ENCODE measurements at places on chromosomes 1 and 21.

- peak; percentile 38 for DNase-seq
Observed at GRCh38 chr1:185156288-185156853, 382 bp downstream of the TRMT1L start.

DNA sequence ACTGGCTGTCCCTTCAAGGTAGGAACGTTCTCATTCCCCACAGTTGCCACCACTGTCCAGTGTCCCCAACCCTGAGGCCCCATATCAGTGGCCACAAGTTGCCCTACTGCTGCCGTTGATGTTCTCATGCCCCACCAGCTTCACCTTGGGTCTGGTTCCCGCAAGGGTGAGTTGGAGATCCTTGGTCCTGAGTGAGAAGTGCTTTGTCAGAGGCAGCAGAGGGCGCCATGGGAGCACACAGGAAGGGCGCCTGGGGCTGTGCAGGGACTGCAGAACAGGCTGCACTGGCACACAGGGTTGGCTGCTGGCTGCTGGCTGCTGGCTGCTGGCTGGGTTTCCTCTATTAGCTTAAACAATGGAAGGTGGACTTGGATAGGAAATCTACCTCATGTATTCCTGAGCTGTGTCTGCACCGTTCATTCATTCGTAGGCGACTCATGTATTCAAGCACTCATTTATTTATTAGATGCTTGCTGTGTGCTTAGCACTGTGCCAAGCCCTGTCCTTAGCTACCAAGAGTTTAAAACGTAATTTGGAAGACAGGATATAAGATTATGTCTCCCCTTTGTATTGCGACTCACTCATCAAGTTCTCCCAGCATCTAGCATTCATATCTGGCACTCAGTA lies 2.1 kb upstream of the S100A9 start:
- DNase-seq = peak; percentile 80

GRCh38 chr1:65525266-65526048 lies 105.0 kb downstream of the LEPR start:
- DNase-seq = no peak

DNA sequence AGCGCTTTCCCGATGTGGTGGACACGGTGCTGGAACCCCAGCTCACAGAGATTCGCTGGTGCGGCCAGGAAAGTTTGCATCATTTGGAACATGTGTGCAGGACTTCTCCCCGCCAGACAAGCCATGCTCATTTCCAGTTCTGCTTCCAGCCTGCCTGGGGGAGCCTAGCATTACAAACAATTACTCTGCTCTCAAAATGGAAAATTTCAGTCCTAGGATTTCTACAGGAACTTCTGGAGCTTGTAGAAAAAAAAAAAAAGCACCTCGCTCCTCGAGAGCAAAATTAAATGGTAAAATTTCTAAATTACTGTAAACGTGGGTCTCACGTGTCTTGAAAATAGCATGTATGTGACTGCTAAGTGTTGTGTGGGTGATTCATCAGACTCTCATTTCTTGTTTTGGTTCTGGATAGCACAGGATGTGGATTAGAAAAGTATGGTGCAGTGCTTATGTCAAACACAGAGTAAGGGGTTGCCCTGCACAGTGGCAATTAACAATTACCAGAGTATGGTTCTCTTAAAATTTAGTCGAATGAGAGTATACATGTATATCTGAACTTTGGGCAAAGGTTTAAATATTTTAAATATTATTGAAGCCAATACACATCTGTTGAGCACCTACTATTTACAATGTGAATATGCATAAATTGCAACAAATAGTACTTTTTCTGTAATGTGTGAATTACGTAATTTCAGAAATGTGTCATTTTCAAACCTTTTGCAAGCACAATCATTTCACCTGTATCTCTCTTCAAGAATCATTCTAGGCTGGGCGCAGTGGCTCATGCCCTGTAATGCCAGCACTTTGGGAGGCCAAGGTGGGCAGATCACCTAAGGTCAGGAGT lies 61.8 kb upstream of the PTGFRN start:
- DNase-seq = no peak

- no peak for DNase-seq
Observed at GRCh38 chr1:227368009-227368408, 49.7 kb upstream of the CDC42BPA start.

DNA sequence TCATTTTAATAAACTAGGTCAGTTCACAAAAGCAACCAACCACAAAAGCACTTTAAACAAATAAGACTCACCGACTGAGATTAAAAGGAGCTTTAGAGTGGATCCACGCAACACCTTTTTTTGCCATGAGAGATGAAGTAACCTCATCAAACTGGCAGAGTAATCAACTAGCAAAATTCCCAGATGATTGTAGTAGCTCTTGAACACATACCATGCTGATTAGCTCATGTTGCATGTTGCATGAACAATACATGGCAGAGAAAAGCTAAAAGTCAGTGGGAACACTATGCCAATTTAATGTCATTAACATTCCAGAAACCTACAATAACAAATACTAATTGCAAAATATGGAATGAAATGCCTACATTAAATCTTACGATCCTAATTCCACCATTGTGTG lies 4.1 kb downstream of the WARS2 start:
- no peak for DNase-seq

DNA sequence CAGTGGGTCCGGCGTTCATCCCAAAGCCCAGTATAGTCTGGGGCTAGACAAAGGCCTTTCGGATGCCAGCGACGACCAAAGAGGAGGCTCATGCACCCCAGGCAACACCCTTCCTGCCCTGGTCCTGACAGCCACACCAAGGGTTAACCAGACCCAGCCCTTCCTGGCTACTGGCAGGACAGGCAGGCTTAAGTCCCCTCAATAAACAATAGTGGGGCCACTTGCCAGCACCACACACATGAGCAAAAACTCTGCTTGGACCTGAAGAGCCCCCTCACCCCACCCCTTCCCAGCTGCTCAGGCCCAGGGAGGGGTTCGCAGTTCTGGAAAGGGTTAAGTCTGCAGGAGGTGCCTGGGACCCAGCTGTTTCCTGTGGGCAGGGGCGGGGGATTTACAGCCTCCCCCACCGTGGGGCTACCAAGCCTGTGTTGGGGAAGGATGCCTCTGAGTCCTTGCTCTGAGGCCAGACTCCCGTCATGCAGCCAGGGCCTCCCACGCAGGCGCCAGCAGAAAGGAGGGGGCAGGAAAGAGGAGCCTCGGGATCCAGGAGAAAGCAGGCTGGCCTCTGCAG lies 18.2 kb downstream of the PHLDA3 start:
- peak; percentile 38 for DNase-seq

DNA sequence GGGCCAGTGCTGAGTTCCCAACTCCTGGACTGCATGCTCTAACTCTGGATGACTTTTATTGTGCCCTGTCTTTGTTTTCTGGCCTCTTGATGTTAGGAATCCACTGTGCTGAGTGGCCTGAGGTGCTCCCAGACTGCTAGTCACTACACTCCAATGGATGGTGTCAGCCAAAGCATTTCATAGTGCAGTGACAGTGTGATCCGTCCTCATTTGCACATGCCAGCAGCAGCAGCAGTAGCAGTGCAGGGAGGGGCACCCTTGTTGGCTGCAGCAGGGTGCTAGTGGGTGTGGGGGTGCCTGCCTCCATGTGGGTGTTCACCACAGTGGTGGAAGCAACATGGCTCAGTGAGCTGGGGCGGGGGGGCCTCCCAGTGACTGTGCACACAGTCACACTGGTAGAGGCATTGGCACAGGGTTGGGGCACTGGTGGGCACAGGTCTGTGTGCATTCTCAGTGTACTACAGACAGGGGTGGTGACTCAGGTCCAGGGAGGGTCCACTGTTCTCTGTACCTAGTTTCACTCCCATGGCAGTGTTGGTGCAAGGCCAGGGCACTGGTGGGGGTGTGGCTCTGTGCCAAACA lies 214.0 kb downstream of the ZC3H11B start:
- DNase-seq = no peak

DNA sequence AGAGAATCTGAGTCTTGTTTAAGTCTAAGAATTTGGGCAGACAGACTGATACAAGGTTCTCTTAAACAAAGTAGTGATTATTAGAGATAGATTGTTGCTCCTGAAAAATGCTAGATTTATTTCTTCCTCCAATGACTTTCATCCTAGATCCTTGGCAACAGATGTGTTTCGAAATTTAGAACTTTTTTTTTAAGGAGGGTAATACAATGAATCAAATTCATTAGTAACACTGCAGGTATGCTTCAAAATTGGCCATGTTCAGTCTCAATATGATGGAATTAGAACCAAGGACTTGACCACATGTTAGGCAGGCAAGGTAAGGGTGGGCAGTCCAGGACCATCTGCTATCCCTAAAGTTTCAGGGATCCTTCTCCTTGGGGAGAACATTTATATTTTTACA lies 4.5 kb upstream of the LCE1F start:
- no peak for DNase-seq

DNA sequence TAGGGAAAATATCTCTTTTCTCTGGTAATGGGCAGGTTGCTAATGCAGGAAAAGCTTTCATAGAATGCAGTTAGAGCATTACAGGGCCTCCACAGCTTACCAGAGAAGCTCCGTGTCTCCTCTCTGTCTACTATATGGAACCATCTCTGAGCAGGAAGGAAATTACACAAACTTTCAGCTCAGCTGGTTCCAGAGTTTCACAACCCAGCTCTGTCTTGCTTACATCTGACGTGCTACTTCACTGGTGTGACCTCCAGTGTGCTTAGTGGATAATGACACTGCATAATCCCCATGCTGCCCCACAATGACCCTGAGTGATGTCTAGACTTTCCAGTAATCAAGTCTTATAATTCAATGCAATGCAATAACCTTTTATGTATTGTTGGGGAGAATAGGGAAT lies 4.3 kb upstream of the FGGY start:
- DNase-seq = peak; percentile 94

DNA sequence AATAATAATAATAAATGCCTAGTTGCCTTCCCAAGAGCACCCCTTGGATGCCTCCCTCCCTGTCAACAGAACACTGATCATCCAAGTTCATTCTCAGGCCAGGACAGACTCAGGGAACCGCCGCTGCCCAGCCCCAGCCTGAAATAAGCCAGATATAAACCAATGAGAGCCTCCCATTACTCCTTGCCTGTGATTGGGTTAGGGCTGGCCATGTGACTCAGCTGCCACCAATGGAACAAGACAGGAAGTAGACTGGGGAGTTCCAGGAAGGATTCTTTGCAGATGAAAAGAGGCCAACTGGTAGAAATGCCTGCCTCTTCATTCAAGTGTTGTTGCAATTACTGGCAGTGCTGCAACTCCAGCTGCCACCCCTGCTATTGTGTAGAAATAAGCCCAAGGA lies 146.4 kb upstream of the TIAM1 start:
- DNase-seq = no peak

- no peak for DNase-seq
Observed at GRCh38 chr1:65994223-65994622, 201.5 kb downstream of the PDE4B start.

DNA sequence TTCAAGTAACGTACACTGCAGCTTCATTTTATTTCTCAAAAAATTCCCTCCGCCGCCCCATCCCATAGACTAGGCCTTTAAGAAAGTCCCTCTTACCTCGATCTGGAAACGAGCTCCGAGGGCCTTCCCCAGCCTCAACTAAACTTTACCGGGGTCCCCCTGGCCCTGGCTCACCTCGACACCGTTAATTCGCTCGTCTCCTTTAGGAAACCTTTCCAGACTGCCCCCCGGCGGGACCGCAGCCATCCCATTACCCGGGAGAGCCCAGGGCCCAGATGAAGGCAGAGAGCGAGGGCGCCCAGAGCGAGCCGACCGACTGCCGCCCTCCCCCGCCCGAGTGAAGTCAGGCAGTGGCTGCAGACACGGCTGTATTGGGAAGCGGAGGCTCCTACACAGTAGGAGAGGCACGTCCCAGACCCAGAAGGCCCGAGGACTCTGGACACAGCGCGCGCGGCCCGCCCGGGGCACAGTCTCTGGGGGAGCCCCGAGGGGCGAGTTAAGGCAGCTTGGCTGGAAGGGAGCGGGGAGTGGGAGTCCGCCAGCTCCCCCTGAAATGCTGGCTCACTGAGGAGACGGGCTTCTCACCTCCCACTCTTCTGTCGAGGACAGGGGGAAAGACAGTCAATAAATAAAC lies 14.6 kb downstream of the SEMA6C start:
- DNase-seq = no peak

GRCh38 chr21:16071761-16072160 lies 342.0 kb downstream of the USP25 start:
- DNase-seq = no peak

DNA sequence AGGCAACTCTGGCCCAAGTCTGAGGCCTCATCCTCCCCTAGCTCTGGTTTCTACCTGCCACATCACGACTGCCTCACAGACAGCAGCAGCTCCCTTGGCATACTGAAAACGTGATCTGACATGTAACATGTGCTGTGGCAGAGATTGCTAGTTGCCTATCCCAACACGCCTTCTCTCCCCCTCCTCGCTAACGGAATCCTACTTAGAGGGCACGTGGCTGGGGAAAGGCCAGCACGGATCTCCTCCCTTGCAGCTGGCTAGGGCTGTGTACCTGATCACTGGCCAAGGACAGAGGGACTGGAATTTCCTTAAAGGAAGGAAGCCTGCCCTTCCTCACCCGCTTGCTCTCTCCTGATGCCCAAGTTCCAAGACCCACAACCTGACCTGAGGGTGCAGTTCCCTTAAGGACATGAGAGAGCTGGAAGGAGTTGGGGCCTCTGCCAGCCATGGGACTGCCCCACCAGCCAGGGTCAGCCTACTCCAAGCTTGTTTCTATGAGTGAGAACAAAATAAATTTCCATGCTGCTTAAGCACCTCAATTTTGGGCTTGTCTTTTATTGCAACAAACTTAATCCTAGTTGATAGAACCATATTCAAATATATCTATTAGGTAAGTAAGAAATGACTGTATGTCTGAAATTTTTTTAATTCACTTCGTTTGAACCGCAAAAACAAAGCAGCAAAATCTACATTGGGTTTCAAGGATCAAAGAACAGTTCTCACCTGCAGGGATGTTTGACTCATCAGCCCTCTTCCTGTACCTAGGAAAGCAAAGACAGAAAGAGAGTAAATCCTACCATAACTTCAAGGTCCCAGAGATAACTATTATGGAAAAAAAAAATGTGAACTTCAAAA lies 7.2 kb downstream of the SETD4 start:
- DNase-seq = no peak

DNA sequence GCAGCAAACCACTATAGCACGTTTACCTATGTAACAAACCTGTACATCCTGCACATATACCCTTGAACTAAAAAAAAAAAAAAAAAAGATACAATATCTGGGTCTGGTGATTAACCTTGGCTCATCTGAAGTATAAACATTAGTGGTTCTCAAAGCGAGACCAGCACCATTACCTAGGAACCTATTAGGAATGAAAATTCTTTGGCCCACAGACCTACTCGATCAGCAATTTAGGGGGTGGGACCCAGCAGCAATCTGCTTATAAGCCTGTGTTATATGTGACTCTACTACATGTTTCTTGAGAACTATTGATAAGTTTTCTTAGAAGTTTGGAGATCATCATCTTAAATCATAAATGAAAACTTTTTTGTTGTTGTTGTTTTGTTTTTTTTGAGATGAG lies 9.7 kb upstream of the SPATA1 start:
- DNase-seq = no peak

Measured in Kasumi-1 (cell line).